ENCODE measurements at places on chromosomes 5 and 9. TPM values are rescaled to one million over a fixed set of nuclear protein-coding genes. Genes with fewer than 3 reads are reported as not detected.

Gene PCDHB14
- total RNA-seq = 0.06 TPM

Gene HRH2
- total RNA-seq = 0.71 TPM

Gene IL3
- not detected for total RNA-seq

Gene CSF1R
- 0.17 TPM for total RNA-seq

Gene DBN1
- total RNA-seq = 72.8 TPM

Gene FBP2
- not detected for total RNA-seq

Gene PLPP7
- 0.05 TPM for total RNA-seq

Gene LRRC70
- total RNA-seq = 0.10 TPM

Gene WNT8A
- not detected for total RNA-seq

Measured in A549 treated with CpdA at 1 μM for 4 hours (cell line).